Esophagus mucosa (tissue), 1 donor: ENCODE measurements at places on chromosomes 3 and 15.

GRCh38 chr3:15610082-15610759 is 8.7 kb downstream of the BTD start:
- no peak for ATAC-seq

DNA sequence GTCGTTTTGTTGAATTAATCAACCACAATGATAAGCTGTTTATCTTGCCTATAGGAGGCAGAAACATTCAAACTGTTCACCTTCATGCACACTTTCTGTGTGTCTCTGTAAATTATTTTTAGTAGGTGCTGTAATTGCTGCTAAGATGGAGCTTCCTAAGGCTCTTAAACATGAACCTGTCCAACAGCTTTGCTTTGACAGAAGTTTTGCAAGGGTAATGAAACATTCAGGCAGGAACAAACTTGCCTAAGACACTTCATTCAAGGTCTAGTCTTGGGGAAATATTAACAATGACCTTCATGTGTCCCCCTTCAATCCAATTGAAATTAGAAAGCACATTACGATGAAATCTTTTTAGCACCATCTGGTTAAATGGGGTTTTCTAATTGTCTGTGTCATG is 156.1 kb downstream of the DIPK2A start:
- peak; percentile 92 for ATAC-seq

- no peak for ATAC-seq
Observed at GRCh38 chr3:131439084-131439483, 57.5 kb downstream of the NUDT16 start.

DNA sequence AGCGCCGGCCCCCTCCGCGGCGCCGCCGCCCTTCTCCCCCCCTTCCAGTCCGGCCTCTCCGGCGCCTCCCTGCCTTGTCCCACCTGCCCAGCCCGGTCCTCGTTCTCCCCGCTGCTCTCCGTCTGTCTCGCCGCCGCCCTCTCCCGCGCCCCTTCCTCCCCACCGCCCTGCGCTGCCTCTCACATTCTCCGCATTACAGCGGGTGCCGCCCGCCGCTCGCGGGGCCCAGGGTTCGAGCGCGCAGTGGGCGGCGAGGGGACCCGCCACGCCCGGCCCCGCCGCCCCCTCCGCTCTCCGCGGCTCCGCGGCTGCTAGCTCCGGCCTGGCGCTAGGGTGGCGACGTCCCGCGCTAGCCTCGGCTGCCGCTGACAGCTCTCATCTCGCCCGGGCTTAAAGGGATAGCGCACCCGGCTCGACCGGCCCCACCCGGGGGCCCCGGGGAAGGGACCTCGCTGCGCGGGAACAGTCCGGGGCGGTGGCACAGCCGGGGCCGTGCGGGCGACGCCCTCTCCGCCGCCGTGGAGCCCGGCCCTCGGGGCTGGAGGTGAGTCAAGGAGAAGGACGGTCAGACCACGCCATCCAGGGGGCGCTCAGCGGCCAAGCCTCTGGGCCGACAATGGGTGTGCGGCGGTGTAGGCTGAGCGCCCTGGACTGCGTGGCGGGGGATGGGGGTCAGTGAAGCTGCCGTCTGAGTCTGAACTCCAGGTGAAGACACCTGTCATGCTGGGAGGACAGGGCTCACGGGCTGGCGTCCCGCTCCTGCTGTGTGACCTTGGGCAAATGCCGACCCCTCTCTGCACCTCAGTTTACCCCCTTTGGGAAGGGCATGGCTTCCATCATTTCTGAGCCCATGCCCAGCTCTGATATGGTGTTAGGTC is 187.4 kb upstream of the LINGO1 start:
- ATAC-seq, result peak; percentile 47

GRCh38 chr3:45980229-45980813 is 15.3 kb downstream of the FYCO1 start:
- no peak for ATAC-seq

DNA sequence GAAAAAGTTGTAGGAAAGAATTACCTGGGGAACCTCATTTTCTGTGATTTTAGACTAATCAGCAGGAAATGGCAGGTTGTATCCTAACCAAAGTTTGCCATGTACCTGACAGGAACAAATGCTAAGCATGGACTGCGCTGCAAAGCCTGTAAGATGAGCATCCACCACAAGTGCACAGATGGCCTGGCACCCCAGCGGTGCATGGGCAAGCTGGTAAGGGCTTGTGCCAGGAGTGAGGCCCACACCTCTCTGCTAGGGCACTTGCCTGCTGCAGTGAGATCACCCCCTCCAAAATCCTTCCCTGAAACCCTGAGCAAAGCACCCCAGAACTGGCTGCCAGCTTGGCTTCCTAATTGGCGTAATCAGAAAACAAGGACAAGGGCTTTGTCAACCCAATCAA is 102.6 kb downstream of the STAC start:
- ATAC-seq, result no peak

DNA sequence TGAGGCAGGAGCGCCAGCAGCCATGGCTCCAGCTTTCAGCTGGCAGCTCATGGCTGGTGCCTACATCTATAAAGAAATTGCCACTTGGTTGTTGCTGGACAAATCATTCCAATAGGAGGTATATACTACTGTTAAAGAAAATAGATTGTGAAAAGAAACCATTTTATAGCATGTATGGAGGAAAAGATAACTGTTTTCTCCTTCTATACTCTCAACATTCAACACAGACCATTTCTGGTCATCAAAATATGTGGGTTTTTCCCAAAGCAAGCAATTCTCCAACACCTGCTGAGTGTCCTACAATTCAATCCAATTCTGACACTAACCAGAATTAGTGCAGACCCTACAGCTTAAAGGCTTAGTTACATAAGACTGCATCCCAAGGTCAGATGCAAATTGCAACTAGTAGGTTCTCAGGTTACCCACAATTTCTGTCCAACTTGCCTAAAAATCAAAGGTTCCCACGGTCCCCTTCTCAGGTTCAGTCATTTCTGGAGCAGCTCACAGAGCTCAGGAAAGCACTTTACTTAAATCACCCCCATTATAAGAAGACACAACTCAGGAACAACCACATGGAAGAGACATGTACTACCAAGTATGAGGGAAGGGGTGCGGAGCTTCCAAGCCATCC is 42.4 kb upstream of the STRIT1 start:
- ATAC-seq, result no peak

GRCh38 chr3:112003321-112004080 is 4.8 kb downstream of the TAGLN3 start:
- no peak for ATAC-seq

DNA sequence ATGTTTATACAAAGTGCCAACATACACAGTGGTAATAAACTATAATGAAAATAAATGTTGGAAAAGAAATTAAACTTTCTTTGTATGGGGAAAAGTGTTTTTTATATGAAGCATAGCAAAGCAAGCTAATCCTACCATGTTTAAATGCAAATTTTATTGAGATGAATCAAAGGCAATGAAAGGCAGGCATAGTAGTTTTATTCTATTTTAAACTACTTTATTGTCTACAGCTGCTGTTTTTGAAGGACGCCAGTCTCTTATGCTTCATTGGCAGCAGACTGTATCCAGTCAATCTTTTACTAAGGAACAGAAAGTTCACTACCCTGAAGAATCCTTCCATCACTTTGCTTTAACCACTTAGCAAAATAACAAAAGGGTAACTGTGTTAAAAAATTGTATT is 761.0 kb downstream of the ROBO2 start:
- ATAC-seq, result no peak

GRCh38 chr15:56994280-56994679 is 75.8 kb downstream of the TCF12 start:
- no peak for ATAC-seq

DNA sequence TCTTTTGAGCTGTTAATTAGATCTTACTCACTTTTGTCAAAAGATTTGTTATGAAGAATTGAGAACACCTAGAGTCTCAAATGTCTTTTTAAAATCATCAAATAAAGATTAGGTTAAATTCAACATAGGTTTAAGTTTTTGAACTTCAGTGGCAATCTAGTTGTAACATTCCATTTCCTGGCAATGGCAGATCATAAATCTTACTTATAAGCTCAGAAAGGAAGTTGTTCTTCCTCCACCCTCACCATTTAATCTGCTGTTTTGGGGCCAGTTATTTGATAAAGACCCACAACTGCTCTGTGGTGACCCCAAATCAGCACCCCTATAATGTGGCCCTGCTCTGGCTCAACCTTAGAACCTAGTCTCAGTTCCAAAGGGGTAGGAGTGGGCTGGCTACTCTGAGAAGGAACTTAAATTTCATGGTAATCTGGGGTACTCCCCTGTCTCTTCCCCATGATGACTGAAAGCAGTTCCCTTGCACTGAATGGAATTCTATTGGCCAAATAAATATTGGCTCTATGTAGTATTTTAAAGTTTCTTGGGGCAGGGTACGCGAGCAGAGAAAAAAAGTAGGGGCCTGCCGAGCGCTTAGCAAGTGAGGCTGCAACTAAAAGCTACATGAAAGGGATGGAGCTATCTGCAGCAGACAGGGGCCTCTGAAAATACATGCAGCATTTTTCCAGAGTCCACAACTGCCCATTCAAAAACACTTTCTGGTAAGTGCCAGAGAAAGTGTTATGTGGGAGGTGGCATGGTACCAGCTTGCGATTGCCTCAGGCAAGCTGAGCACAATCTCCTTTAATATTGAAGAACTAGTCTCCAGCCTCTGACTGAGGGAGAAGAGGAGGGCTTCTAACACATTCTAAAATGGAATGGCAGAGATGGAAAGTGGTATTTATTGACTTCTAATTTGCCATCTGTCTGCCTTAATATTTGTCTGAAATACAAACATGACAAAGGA is 103.6 kb upstream of the RASGRP1 start:
- no peak for ATAC-seq

DNA sequence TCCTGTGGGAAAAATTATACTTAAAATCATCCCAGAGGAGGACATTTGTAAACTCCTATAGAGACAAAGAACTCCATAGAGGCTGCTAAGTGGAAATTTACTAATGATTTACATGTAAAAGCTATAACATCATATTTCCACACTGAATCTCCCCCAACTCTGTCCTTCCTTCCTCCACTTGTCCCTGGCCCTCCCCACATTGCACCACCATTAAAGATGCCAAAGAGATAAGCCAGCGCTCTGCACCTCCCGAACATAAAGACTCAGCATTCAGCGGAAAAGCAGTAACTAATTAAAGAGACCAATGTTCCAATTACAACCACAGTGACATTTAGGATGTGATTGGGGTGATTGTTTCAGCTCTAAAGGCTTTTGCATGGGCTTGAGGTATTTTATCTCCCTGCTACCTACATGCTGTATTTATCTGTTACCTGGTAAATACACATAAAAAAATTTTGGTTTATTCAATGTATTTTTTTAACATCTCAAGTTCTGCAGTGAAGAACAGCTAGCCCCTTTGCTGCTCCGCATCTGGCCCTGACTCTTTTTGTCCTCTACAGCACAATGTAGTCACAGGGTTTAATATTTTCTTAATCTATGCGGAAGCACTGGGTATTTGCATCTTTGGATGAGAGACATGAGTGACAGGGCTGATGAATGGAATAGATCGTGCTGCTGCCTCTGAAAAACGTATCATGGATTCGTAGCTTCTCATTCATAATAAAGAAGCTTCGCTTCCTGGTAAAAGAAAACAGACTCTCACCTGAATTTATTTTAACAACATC is 35.3 kb upstream of the B3GNT5 start:
- no peak for ATAC-seq

- ATAC-seq, result no peak
Observed at GRCh38 chr3:71565316-71565715, 18.2 kb downstream of the FOXP1 start.
